ENCODE measurements at places on chromosomes 16 and 17.

GRCh38 chr16:90018652-90019542, at the start of gene DBNDD1:
TSS of gene DBNDD1 (minus strand) at chr16:90019456. CDS start at chr16:90019341, 115 bp downstream.
- peak; percentile 14 for DNase-seq

GRCh38 chr16:31400191-31400590, 7.1 kb downstream of the ITGAD start:
- DNase-seq: no peak

- DNase-seq: no peak
Observed at GRCh38 chr17:57818066-57818465, 31.8 kb downstream of the MRPS23 start.

- no peak for DNase-seq
Observed at GRCh38 chr16:86653285-86654006, 75.1 kb downstream of the FOXL1 start.

DNA sequence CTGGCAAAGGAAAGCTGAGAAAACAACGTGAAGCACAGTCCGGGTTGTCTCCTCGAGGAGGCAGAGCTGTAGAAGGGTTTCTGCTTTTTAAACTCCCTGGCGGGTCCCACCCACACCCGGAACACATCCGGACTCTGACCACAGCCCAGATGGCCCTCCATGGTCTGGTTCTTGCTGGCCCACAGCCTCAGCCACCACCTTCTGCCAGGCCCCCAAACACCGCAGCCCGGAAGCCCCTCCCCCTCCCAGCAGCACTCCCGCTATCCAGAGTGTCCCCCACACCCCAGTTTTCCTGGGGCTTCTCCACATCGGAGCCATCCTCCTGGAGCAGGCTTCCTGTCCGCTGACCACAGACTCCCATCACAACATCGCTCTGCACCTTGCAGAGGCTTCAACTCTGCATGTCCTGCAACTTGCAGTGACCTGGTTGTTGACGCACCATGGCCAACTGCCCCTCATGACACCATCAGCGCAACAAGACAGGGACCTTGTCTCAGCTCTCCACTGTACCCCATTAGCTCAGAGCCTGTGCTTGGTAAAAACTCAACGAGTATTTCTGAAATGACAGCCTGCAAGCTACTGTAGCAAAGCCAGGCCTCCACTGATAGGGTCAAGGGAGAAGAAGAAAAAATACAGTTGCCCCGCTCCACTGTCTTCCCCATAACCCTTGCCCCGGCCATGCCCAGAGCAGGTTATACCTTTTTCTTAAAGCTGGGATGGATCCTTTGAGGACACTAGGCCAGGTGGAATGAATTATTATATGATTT, 129.8 kb downstream of the C16orf78 start:
- no peak for DNase-seq

DNA sequence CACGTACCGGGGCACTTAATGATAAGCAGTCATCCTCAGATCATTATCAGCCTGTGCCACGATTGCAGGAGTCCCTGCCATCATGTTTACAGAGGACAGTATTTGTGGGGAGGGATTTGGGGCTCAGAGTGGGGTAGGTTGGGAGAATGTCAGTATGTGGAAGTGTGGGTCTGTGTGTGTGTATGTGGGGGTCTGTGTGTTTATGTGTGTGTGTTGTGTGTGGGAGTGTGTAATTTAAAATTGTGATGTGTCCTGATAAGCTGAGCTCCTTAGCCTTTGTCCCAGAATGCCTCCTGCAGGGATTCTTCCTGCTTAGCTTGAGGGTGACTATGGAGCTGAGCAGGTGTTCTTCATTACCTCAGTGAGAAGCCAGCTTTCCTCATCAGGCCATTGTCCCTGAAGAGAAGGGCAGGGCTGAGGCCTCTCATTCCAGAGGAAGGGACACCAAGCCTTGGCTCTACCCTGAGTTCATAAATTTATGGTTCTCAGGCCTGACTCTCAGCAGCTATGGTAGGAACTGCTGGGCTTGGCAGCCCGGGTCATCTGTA, 13.5 kb upstream of the EFCAB13 start:
- DNase-seq: no peak

GRCh38 chr16:54484700-54485099, 198.1 kb upstream of the IRX3 start:
- no peak for DNase-seq

- no peak for DNase-seq
Observed at GRCh38 chr16:21713549-21714368, 50.0 kb downstream of the OTOA start.

DNA sequence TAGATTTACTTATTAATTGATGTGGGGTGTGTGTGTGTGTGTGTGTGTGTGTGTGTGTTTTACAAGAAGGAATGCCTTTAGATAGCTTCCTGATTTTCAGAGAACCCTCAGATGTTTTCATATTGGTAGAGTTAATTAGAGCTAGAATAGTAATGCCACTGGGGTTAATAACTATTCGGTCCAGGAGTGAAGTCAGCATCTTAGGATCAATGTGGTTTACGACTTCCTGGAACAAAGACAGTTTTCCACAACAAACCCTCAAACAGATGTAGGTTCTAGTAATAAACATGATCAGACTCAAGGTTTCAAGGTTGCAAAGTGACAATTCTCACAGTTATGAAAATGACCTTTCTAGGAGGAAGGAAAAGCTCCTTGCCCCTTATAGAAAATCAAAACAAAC, 12.2 kb upstream of the SLC52A1 start:
- no peak for DNase-seq

- no peak for DNase-seq
Observed at GRCh38 chr16:5557966-5558365, 460.4 kb upstream of the EEF2KMT start.

DNA sequence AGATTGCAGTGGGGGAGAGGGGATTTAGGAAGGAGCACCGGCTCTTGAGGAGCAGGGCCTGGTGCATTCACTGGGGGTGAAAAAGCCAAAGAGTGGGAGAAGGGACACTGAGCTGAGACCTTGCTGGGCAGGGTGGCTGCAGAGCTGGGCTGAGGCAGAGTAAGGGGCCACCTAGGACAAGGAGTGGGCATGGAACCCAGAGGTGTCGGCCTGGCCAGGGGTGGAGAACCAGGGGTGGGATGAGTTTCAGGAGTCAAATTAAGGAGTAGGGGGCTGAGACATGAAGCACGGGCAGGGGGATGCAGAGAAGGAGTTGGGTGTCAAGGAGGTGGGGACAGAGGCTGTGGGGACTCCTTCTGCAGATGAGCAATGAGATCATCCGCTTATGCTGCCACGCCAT, 20.1 kb downstream of the DNAH2 start:
- no peak for DNase-seq

DNA sequence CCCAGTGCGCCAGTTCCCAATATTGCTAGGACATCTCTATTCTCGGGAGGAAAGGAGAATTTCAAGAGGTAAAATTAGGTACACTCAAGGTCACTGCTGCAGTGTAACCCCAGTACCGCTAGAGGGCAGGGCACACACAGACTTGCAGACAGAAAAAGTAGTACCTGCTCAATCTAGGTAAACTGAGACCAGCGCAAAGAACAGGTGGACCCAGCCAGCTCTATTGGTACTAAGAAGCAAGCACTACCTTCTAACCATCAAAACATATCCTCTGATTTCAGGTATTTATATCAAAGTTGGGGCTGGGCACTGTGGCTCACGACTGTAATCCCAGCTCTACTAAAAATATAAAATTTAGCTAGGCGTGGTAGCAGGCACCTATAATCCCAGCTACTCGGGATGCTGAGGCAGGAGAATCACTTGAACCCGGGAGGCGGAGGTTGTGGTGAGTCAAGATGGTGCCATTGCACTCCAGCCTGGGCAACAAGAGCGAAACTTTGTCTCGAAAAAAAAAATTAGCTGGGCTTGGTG, 3.6 kb upstream of the WDR81 start:
- peak; percentile 52 for DNase-seq

- no peak for DNase-seq
Observed at GRCh38 chr17:41580244-41580575, 6.5 kb downstream of the KRT14 start.

DNA sequence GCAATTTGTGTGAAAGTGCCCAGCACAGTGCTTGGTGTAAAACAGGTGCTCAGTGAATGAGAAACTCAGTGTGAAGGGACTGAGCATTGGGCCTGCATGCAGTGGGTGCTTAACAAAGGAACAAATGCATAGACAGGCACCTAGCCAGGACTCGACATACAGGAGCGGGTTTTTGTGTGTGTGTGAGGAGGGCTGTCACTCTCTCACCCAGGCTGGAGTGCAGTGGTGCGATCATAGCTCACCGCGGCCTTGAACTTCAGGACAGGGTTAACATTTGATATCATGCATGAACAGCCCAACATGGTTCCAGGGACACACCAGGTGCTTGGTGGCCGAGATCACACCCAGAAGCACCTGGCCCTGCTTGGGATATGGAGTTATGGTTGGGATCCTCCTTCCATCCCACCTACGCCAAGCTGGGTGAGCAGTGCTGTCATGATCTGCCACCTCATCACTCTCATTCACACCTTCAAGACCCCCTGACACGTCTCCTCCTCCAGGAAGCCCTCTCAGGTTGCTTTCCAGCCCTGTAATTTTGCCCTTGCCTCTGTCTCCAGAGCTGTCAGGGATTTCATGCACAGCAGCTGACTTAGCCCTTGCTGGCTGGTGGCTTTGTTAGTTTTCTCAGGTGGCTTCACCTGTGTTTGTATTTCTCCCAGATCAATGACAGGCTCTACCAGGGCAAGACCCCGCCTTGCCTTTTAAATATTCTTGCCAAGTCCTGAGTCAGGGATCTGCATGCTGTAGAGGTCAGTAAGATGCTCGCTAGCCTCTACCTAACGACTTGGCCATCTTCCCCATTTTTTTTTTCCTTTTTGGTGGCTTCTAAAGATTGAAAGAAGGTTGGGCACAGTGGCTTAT, 66.4 kb downstream of the OR1D5 start:
- DNase-seq: no peak

DNA sequence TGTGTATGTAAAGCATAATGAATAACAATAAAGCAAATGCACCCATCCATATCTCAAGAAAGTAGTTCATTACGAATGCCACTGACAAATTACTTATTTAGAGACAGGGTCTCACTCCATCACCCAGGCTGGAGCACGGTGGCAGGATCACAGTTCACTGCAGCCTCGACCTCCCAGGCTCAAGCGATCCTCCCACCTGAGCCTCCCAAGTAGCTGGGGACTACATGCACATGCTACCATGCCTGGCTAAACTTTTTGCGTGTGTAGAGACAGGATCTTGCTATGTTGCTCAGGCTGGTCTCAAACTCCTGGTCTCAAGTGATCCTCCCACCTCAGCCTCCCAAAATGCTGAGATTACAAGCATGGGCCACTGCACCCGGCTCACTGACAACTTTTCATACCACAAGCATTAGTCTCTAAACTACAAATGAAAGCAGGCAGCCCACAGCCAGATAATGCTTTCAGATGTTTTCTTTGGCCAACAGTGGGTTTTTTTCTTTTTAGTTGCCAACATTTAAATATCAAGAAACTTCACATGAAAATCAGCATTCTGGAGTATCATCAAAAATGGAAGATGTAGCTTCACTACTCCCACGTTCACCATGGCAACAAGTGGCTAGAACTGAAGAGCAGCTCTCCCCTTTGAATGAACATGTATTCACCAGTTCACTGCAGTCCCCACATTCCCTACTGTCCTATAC, 7.7 kb downstream of the ARHGAP17 start:
- DNase-seq: peak; percentile 81

- DNase-seq: no peak
Observed at GRCh38 chr17:78458091-78458490, 79.6 kb downstream of the PGS1 start.

GRCh38 chr17:31623990-31624389, 232.5 kb downstream of the RAB11FIP4 start:
- DNase-seq: no peak

DNA sequence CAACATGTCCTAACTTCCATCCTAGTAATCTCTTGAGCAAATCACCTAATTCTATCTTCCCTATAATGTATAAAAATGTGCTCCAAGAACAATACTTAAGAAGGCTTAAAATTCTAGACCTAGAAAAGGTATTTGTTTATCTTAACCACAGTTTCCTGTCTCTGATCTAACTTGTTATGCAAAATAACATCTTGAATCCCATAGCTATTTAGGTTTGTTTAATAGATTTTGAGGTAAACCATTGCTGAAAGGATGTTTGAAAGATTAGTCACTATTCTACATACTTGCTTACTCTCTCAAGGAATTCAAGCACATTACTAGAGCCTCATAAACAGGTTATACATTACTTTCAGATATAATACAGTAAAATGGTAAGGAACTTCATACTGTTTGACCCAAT, 13.0 kb downstream of the CA10 start:
- no peak for DNase-seq

DNA sequence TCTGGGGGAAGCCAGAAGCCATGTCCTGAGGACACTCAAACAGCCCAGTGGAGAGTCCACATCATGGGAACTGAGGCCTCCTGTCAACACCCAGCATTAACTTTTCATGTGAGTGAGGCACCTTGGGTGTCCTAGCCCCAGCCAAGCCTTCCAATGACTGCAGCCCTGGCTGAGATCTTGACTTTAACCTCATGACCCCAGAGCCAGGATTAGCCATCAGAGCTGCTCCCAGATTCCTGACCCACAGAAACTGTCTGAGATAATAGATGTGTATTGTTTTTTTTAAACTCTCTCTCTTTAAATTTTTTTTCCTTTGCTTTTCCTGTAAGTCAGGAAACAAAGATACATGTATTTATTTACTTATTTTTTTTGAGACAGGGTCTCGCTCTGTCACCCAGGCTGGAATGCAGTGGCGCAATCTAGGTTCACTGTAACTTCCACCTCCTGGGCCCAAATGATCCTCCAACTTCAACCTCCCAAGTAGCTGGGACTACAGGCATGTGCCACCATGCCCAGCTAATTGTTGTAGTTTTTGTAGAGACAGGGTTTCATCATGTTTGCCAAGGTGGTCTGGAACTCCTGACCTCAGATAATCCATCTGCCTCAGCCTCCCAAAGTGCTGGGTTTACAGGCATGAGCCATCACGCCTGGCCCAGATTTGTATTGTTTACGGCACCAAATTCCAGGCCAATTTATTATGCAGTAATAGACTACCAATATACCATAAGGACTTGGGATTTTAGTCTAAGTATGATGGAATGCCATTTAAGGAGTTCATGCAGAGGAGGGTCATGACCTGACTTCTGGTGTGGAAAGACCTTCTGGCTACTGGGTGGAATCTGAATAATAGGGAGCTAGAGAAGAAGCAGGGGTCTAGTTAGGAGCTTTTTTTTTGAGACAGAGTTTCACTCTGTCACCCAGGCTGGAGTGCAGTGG, 14.0 kb upstream of the TMEM94 start:
- peak; percentile 48 for DNase-seq

DNA sequence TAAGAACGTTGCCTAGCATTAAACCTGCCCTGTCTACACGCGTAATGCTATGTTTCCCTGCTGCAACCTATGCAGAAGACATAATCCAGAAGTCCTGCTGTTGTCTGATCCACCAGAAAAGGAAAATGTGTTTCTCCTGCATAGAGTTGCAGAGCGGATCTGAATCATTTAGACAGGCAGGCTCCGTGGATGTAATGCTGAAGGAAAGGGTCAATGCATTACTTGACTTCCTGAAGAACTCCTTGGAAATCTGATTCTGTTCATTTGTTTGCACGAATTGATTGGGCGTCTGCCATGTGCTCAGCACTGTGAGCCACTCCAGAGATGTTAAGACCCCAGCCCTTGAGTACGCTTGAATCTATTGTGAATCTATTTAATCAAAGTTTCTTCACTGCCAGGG, 83.4 kb downstream of the FOXL1 start:
- DNase-seq: no peak

GRCh38 chr17:15233022-15233805, 31.9 kb downstream of the PMP22 start:
- peak; percentile 80 for DNase-seq

GRCh38 chr16:24848065-24848464, 2.3 kb downstream of the SLC5A11 start:
- DNase-seq: peak; percentile 77
